Left hindlimb (tissue), 1 donor: ENCODE measurements at places on chromosomes 12 and 14.

DNA sequence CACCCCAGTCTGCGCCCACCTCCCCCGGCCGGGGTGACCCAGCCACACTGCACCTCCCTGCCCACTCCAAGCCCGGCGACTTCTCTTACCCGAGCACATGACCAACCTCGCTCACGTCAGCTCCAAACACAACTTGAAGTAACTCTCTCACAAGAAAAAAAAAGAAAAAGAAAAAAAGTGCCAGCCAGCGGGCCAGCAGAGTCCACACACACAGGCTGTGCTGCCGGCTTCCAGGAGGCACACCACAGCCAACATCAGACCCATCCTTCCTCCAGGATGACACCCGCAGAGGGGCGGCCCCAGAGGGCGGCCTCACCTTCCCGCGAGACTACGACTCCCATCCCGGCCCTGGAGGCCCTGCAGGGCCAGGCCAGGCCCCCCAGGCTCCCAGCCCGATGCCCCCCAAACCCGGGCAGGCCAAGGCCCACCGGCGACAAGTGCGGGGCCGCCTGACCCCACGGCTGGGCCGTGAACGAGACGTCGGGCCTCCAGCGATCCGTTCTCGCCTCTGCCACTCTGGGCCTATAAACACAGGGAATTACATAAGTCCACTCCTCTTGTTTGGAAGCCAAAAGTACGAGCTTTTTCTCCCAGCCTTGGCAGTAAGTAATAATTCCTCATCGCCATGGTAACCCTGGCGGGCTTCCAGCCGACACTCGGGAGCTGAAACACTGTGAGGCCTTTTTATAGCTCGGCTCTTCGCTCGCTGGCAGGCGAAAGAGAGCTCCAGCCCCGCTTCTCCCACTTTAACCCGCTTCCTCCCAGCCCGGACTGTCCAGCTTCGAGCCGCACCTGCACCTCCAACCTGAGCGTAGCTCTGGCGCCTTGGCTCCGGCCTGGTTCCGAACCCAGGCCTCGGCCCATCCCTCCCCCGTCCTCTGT, 49.1 kb downstream of the NCOR2 start:
- peak; percentile 99 for DNase-seq

DNA sequence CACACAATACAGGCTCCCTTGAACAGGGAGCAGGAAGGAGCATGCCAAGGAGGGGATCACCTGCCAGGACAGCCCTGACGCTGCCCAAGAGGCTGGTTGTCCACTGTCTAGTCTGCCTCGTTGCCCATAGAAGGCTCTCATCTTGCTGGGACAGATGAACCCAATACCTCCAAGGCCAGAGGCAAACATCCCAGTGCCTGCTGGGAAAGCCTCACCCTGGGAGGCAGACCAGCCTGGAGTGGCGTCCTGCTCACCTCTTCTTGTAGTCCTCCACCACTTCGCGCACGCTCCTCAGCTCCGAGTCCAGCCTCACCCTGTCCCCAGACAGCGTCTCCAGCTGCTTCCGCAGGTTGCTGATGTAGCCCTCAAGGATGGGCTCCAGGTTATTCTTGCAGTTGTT, 2.4 kb downstream of the KRT73 start:
- no peak for DNase-seq

GRCh38 chr12:70180130-70180529, 63.1 kb upstream of the CNOT2 start:
- DNase-seq, result no peak

DNA sequence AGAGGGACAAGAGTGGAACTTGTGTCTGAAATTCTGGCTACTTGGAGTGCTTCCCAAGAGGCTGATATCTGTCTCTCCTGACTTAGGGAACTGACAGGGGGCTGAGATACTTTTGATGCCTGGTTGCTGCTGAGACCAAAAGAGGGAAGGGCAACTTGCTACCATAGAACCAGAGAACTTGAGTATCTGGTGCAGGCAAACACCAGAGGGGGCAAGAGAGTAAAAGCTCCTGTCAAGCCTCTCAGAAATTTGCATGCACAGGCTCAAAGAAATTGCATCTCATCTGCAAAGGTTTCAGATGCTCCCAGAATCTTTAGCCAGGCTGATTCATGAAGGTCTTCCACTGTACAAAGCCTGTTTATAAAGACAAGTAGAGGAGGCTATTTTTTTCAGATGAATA, 391.3 kb upstream of the FOXG1 start:
- DNase-seq, result no peak

DNA sequence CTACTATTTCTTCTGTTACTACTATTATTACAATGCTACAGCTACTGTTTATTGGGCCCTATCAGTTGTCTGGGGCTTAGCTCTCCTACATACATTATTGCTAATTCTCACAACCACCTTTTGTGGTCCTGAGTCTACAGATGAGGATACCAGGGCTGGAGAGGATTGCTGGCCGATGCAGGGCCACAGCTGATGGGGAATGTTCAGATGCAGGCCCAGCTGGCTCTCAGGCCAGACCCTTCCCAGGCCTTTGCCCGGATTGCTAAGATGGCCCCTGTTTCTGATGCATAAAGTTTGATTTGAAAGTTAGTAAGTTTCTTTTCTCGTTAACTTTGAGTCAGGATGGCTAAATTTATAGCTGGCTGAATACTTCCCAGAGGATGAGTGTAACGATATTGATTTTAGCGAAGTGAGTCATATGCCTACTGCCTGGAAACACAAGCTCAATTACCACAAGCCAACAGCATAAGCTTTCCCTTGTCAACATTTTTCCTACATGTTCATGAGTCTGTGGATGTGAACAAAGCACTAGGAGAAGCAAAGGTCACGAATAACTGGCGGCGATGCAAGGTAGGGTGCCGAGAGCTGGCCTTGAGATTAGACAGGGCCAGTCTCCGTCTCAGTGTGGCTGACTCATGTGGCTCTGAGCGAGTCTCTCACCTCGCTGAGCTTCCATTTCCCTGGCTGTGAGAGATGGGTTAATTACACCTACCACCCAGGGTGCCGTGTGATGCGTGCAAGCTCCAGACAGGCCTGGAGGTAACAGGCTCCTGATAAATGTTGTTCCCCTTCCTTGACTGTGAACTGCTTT, 111.0 kb downstream of the BEGAIN start:
- DNase-seq, result no peak

- no peak for DNase-seq
Measured at GRCh38 chr12:5485454-5485853, 53.5 kb downstream of the NTF3 start.

GRCh38 chr14:67650151-67650550, 24.3 kb downstream of the VTI1B start:
- no peak for DNase-seq
